ENCODE measurements at places on chromosomes 2 and 18.

- DNase-seq, result no peak
These were observed 42.4 kb downstream of the ASB18 start for GRCh38 chr2:236221798-236222197.

DNA sequence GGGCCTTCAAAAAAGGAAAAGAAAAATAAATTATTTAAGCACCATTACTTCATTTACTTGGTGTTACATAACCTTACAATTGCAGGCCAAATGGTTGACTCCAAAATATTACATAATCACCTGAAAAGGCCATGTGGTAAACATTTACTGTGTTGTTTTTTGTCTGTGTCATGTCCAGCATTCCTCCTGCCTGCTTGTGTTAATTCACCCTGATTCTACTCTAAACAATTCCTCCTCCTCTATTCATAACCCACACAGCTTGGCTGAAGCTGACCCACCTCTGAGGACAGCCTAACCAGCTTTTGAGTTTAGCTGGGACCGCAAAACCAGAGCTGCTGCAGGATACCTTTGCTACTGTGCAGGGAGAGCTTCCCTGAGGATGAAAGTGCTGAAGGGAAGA lies 35.4 kb downstream of the TMX3 start:
- no peak for DNase-seq

DNA sequence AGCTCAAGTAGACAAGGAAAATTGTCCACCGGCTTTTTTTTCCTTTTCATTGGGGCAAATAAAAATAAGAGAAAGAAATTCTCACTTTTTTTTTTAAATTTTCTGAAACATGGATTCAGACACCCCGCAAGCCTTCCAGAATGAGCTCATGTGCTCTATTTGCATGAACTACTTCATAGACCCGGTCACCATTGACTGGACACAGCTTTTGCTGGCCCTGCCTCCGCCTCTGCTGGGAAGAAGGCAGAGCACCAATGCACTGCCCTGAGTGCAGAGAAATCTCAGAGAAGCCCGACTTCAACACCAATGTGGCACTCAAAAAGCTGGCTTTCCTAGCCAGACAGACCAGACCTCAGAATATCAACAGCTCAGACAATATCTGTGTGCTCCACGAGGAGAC lies 30.2 kb upstream of the TRIM43B start:
- no peak for DNase-seq

GRCh38 chr2:603869-604268 lies 73.3 kb downstream of the TMEM18 start:
- DNase-seq, result no peak

- no peak for DNase-seq
These were observed 3.0 kb downstream of the VWA3B start for GRCh38 chr2:98089941-98090340.

DNA sequence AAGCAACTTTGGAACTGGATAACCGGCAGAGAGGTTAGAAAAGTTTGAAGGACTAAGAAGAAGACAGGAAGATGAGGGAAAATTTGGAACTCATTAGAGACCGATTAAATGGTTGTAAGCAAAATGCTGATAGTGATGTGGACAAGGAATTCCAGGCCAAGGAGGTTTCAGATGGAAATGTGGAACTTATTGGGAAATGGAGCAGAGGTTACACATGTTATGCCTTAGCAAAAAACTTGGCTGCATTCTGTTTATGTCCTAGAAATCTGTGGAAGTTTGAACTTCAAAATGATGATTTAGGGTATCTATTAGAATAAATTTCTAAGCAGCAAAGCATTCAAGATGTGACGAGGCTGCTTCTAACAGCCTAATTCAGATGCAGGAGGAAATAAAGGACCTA lies 675.1 kb upstream of the SYT4 start:
- no peak for DNase-seq

- no peak for DNase-seq
These were observed 33.4 kb downstream of the UGP2 start for GRCh38 chr2:63875131-63875527.

DNA sequence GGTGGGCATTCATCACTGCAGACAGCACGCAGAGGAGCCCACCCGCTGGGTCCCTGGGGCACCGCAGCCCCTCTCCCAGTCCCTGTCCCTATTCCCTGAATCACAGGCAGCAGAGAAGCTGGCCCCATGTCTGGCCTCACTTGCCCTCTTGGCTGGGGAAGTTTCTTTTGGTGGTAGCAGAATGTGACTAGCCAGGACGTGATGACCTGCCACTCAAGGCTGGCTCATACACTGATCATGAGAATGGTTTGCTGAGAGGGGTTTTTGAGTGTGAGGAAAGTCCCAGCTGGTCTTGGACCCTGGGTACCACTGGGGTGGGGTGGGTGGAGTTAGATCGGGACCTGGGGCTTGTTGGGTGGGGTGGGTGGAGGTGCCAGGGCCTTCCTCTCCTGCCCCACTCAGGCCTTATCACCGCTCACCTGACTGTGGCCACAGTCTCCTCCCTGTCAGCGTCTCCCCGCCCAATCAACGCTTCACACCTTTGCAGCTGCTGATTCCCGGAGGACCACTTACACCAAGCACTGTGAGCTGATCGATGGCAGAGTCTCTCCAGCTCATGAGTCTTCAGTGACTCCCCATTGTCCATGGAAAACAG lies 28.9 kb upstream of the FOSL2 start:
- DNase-seq, result no peak

DNA sequence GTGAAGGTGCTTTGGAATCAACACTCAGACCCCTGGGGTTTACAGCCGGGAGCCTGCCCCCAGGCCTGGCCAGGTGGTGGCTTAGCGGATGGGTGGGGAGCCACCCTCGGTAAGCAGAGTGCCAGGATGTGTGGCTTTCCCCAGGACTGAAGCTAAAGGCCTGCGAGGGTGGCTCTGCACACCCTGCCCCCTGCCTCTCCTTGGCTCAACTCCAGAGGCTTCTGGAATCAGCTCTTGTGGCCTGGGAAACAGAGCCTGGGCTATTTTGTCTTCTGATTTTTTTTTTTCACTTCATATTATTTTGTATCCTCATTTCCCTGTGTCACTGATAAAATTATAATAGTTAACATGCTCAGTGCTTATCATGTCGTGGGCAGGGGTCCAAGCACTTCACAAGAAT lies 79.8 kb downstream of the RHOB start:
- no peak for DNase-seq

DNA sequence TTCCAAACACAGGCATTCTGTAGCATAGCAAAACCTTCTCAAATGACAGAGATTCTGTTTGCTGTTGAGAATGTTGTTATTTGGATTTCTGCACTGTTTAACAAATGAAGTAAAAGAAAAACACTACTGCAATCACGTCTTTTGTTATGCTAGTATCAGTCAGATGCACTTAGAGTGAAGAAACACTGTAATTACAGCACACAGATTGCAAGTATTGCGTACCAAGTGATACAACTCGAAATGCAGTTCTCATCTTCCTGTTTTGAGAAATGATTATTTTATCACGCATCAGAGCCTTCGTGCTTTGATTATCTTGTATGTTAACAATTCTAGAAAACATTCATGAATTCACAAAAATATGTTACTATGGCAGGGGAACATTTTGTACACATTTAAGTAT lies 41.8 kb upstream of the KLF11 start:
- DNase-seq, result no peak

- DNase-seq, result no peak
These were observed 61.1 kb downstream of the MEIS1 start for GRCh38 chr2:66495788-66496640.

DNA sequence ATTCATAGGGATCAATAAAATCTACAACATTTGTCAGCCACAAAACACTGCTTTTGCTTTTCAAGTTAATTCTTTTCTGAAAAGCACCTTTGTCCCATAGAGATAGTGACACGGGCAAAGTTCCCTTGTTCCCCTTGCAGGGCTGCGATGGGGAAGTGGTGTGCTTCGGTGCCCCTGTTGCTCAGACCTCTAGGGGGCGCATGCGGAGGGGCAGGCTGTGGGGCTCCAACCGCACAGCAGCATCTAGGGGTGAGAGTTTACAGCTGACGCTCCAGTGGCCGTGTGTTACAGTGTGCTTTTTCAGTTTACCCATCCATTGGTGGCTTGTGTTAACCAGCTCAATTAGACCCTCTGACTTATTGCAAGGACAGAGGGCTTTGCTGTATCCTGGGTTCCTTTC lies 1432.2 kb upstream of the ACVR2A start:
- DNase-seq, result peak; percentile 44

GRCh38 chr2:172484253-172484652 lies 56.9 kb downstream of the ITGA6 start:
- DNase-seq, result peak; percentile 21

All from RPMI8226 (cell line).